Stimulated activated CD8-positive, alpha-beta memory T cell treated with anti-CD3 and anti-CD28 coated beads, Interleukin-7, amount 100 ng/mL, for 4 hours (primary cell): ENCODE measurements at places on chromosomes 7 and 10.

- no peak for DNase-seq
These were observed 262.8 kb upstream of the TCERG1L start for GRCh38 chr10:131574363-131574706.

- DNase-seq: no peak
These were observed 69.7 kb upstream of the LRRC18 start for GRCh38 chr10:49009199-49009979.

DNA sequence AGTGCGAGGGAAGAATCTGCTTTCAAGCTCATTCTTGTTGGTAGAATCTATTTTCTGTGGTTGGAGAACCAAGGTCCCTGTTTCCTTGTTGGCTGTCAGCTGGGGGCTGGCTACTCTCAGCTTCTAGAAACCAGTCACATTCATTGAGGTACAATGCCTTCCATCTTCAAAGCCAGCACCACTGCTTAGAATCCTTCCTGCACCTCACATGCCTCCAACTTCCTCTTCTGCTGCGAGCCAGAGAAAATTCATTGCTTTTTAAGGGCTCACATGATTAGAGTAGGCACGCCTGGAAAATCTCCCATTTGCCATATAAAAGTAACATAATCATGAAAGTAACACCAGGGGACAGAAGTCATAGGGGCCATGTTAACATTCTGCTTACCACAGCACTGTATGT, 28.7 kb downstream of the TES start:
- DNase-seq: no peak

- DNase-seq: no peak
These were observed 381.2 kb upstream of the MBL2 start for GRCh38 chr10:53153831-53154230.

DNA sequence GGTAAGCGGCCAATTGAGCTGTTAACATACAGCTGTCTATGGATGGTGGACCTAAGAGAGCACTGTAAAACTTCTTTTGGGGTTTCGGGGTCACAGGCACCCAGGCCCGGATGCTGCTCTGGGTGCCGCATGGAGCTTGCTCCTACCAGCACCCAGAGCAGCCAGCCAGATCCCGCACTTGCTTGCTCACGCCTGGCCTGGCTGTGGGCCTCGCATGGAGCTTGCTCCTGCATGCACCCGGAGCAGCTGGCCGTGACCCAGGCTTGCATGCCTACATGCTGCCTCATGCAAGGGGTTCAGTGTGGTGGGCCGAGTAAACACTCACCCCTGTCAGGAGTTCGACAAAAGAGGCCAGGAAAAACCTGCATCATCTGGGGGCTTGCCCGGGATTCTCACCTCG, 896.9 kb downstream of the SORCS1 start:
- no peak for DNase-seq

- no peak for DNase-seq
These were observed 157.2 kb downstream of the PTPRN2 start for GRCh38 chr7:158430308-158431034.

GRCh38 chr7:110780712-110781111, 310.2 kb upstream of the LRRN3 start:
- DNase-seq: no peak

GRCh38 chr10:6247041-6247712, 44.4 kb downstream of the PFKFB3 start:
- DNase-seq: no peak

- DNase-seq: no peak
These were observed 107.0 kb upstream of the PARD3 start for GRCh38 chr10:34922138-34922537.

DNA sequence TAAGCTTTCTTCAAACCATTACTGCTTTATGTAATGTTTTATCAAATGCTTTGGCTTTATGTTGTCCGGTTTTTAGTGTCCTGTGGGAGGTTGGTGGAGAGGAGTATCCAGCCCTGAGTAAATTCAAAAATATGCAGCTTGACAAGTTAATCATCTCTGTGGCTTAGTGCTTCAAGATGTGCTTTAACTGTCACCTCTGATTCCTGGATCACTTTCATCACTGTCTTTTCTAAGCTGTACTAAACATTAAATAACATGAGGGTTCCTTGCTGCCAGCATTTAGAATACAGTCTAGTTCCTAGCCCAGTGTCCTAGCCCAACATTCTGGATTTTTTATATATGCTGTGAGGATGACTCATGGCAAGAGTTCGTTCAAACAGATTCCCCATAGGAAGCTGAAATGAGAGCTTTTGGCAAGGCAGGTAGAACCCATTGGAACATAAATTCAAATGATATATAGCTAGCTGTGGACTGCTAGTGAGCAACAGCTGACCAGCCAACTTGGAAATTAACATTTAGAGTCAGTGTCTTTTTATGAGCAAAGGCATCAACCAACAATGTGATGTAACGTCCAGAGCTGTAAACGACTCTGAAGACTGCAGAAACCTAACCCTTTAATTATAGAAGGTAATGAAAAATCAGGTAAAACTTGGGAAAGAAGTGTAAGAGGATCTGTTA, 80.6 kb upstream of the OIT3 start:
- DNase-seq: no peak

DNA sequence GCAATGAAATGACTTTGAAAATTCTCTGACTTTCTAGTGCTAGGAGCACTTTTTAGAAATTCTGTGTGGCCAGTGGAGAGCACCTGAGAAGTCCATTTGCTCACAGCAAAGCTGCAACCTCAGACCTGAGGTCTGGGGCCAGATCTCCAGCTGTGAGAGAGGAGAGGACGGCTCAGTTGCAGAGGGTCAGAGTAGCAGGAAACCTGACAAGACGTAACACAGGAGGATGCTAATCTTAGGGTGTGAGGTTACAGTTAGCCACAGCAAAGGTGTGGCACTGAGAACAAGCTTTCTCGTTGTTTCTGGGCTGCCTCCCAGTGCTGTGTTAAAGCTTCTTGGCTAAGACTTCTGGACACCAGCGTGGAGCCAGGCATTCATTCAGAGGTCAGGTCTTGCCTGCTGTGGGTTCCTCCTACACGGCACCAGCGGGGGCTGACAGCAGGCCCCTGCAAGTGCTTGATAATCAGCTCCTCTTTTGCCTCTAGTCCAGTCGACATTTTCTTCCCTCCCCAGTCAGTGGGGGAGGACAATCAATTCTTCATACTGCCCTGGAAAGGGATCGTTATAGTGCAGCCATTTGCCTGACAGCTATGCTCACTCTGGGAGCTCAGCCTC, 435.4 kb upstream of the DPP6 start:
- no peak for DNase-seq

DNA sequence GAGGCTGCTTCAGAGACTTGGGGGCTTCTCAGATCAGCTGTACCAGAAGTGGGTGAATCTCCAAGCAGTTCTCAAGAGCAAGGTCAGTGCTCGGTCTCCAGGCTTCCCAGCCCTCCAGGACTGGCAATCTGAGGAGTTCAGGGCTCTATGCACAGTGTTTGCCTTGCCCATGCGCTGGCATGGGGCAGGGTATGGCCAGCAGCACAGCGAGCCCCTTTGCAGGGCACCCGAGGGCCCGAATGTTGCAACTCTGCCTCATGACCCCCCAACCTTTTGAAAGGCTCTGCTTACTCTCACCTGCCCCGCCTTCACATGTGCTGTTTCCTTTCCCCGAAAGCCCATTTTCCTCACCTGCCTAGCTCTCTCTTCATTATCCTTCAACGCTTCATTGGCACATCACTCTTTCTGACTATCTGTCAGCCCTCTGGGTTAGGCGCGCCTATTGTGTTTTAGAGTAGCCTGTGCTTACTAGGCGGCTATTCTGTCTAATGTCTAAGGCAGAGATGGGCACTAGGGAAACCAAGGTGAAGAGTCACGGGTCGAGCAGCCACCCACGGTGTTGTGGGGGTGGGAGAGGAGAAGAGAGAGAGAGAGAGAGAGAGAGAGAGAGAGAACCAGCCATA, 83.6 kb downstream of the WDFY4 start:
- no peak for DNase-seq

DNA sequence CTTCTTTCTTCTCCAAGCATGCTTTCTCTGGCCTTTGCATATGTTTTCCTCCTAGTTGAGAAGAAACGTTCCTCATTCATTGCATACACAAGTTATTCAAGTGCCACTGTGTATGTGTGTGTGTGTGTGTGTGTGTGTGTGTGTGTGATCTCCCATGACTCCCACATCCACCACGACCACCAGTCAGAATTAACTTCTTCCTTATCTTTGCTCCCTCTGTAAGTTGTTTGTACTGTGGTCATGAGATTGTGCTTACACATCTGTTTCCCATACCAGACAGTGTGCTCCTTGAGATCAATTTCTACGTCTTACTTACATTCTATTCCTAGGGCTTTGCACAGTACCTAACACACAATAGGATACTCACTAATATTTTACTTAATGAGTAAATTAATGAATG, 22.4 kb upstream of the FAM13C start:
- DNase-seq: no peak

- no peak for DNase-seq
These were observed 82.9 kb upstream of the KCND2 start for GRCh38 chr7:120190109-120190508.

DNA sequence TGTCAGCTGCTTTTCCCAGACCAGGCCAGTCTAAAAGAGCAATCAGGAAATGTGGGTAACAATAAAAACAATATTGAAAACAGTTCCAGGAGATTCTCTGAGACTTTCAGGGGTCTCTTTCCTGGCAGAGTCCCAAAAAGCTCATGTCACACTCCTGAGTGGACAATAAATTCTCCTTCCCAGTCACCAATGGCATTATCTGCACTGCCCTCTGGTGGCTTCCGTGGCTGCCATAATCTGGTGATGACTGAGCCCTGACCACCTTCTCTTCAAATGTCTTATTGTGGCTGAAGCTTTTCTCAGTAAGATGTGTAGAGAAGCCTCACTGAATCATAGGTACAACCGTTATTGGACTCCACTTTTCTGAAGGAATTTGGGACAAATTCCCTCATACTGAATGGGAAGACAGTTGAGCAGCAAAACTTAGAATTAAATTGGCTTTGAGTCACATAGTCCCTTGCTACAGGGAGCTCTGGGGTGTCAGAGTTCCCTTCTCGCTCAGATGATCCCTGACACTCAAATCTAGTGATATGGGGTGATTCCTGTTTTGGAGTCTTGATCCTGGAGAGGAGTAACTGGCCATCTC, 24.4 kb upstream of the ASAH2 start:
- no peak for DNase-seq

DNA sequence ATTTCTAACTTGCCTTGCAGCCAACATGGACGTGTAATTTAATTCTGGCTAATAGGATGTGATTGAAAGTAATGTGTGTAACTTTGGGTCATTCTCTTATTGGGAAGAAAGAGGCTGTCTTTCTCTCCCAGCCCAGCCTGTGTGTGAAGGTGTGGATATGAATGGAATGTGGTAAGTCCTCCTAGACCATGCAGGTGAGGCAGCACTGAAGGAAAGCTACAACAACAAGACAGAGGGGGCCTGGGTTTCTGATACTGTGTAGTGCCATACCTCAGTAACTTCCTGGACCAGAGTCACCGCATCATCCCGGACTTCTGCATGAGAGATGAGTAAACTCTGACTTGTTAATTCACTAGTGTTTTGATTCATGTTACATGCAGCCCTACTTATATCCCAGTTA, 237.0 kb downstream of the EXOC4 start:
- no peak for DNase-seq
